ENCODE measurements at places on chromosomes 4 and X.

GRCh38 chr4:122152711-122153226 lies 638 bp downstream of the BLTP1 start:
- DNase-seq = peak; percentile 11

GRCh38 chrX:30895370-30895769 lies 6.3 kb upstream of the TAB3 start:
- DNase-seq = no peak

DNA sequence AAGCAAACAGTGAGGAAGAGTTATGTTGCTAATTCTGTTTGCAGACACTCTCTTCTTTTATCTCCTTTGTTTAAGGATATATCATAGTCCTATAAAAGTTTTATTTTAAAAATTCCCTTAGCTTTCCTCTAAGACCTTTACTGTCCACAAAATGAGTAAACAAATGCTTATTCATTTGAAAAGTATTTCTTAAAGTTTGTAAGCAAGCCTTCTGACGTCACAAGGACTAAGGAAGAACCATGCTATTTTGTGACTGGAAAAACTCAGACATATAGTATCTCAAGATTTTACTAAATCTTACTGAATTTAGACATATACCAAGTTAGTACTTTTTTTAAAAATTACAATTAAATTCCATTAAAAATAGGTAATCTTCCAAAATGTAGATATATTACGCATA lies 5.2 kb upstream of the RBMXL3 start:
- DNase-seq = no peak

DNA sequence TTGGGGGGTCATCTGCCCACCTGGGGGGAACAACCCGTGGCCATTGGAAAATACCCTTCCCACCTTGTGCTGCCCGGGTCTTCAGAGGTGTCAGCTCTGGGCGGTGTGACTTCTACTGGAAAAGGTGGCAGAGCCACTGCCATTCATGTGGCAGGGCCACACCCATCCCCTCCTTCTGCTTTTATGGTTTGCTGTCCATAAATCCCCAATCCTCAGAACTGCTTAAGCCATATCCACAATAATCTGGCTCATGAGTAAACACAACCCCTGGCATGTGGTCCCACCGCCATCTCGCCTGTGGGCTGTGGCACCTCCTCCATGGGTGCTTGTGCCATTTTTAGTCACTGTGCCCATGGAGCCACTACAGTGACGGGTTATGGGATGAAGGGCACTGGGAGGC lies 20.6 kb downstream of the SORCS2 start:
- DNase-seq = no peak

GRCh38 chrX:19625612-19626011 lies 110.3 kb upstream of the MAP3K15 start:
- DNase-seq = no peak

- no peak for DNase-seq
These were observed 130.8 kb downstream of the TLL1 start for GRCh38 chr4:166003811-166004210.

- no peak for DNase-seq
These were observed 52.2 kb upstream of the TLR3 start for GRCh38 chr4:186016796-186017195.

- no peak for DNase-seq
These were observed 16.4 kb upstream of the KLHL8 start for GRCh38 chr4:87236861-87237260.

DNA sequence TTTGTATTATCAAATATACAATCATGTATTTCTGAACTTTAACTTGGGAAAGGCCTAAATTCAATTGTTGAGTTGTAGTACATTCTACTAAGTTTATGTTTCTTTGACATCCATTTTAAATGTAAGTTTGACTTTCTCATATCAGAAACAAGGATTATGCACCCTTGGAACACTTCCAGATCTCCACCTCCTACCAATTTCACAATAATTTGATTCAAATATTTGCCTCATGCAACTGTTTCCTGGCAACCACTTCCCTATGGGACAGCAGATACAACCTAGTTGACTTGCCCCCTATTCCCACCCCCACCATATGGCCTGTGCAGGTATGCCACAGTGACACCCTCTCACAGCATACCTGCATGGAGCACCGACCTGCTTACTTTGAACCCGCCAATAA lies 506.4 kb upstream of the PABPC4L start:
- no peak for DNase-seq

- DNase-seq = no peak
These were observed 223.0 kb upstream of the GALNT7 start for GRCh38 chr4:172945611-172946010.

- peak; percentile 10 for DNase-seq
These were observed 157.9 kb downstream of the GBA3 start for GRCh38 chr4:22850630-22851029.

- DNase-seq = no peak
These were observed 84.8 kb downstream of the TMEM164 start for GRCh38 chrX:110087485-110088356.

DNA sequence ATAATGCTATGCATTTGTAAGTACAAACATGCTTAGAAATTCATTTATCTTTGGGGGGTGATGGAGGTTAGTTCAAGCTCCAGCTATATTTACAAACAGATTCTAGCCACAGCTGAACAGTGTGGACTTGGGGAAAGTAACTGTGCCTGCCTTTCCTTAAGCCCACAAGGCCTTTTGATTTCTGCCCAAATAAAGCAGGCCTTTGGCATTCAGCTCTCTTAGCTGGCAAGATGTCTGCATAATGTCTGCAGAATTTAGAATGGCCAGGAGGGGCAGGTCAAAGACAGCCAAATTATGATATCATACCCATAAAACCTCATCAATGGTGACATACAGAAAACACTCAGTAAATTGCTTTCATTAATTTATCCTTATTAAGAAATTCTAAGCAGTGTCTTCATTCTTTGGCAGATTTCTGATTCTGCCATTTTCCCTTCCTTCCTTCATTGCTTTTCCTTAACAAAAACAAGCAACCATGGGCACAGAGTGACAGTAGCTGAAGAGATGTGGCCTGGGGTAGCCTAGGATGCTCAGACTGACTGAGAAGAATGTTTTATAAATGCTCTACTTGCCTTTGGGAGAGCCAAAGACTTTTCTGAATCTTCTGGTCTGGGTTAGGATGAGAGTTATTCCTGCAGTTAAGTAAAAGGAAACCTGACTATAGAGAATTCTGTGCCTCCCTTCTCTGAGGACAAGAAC lies 538.7 kb upstream of the NR3C2 start:
- DNase-seq = no peak

GRCh38 chr4:152185786-152186550 lies 349.9 kb downstream of the FBXW7 start:
- no peak for DNase-seq

DNA sequence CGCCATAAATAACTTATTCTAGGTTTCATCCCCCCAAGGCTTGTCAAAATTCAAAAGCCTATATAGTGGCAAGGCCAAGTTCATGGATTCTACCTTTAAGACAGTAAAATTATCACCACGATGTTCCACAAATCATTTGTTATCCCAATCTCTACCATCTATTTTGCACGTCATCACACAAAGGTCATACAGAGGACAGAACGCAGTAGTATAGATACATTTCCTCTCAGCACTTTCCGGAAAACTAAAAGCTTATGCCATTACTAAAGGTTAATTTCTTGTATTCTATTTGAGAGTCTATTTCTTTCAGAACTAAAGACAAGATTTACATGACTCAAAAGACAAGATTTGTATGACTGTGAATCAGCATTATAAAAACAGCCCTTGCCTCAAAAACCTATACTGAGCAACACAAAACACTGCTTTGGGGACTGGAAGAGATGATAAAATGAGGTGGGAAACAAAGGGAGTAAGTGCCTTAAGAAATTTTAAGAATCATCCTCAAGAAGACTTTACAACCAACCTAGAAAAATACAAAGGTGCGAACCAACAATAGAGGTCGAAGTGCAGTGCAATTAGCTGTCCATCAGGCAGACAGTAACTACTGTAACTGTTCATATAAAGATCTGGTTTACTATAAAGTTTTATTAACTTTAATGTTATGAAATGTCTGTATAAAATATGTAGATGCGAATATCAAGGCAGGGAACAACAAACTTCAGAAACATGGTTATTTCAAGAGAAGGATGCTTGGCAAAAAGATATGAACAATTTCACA lies 7.6 kb downstream of the UBE2D3 start:
- DNase-seq = no peak

- DNase-seq = no peak
These were observed 40.1 kb upstream of the GAB1 start for GRCh38 chr4:143296397-143297067.

- DNase-seq = peak; percentile 6
These were observed 5.3 kb downstream of the APOO start for GRCh38 chrX:23902419-23902818.

DNA sequence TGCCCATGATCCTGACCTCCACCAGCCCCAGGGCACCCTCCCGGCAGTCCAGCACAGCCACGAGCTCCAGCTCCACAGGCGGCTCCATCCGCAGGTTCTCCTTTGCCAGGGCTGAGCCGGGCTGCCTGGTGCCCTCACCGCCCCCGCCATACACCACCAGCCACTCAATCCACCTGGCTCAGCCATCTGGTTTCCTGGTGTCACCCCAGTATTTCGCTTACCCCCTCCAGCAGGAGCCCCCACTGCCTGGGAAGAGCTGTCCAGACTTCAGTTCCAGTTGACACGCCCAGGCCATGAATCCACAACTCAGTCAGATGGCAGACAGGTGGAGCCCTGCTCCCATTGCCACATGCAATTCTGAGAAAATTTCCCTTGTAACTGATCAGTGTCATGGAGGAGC lies 3.9 kb downstream of the SHISA3 start:
- DNase-seq = no peak

DNA sequence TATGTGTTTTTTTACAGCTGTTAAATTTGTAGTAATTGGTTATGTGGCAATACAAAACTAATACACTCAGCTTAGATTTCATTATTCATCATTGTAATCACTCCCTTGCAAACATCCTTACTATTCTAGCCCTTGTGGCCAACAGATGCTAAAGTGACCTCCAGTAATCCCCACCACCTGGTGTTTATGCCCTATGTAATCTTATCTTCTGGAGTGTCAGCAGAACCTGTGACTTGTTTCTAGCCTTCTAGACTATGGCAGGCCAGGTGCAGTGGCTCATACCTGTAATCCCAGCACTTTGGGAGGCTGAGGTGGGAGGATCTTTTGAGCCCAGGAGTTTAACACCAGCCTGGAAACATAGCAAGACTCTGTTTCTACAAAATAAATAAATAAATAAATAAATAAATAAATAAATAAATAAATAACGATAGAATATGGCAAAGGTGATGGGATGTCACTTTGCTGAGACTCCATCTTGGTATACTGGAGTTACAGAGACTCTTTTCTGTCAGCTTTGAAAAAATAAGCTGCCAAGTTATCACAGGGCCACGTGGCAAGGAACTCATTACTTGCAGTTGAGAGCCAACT lies 12.3 kb upstream of the TSR2 start:
- no peak for DNase-seq

- no peak for DNase-seq
These were observed 190.4 kb downstream of the UNC5C start for GRCh38 chr4:95358421-95358820.

DNA sequence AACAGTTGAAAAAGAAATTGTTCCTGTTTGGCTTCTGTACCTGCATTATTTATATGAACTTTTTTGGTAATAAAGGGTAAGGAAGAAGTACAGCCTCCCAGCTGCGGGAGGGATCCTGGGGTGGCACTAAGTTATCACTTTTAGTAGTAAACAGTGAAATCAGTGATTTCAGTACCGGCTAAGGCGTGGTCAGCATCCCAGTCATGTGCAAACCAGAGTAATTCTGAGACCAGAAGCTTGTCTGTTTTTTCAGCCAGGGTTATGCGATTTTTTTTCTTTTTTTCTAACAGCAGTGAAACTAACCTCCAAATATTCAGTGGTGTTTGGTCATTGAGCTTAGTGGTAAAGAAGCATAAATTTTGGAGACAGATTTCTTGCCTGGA lies 3.3 kb downstream of the EGF start:
- no peak for DNase-seq

DNA sequence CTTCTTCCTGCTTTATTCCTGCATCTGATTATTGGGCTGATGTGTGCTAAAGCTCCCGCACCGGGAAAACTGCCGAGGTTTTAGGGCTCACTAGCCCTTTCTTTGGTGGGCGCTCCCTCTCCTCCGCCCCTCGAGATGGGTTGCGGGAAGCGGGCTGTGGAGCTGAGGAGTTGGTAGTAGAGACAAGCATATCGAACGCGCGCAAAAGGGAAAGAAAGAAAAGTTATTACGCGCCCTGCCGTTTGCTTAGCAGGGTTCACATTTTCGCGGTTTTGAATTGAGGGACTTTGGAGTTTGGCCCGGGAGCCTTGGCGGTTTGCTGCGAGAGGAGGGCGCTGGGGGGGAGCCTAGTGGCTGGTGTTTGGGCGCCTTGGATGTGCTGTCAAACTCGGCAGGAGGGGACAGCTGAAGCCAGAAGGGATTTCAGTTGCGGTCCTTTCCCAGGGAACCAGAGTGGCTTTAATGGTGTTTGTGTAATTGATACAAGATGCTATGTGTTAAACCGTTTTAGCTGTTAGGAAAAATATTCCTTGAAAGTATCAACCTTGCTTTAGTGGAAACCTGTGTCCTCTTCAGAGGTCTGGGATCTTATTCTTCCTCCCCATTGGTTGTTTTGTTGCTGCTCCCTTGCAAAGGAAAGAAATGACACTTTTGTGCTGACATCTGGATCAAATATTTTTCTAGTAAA lies 1.1 kb downstream of the GAB1 start:
- DNase-seq = no peak

GRCh38 chrX:40209951-40210617 lies 112.3 kb upstream of the BCOR start:
- DNase-seq = no peak

GRCh38 chr4:33386764-33387163 lies 2666.6 kb downstream of the PCDH7 start:
- DNase-seq = no peak

All from NCI-H1105 (cell line).